ENCODE measurements at places on chromosomes 2 and 18.

GRCh38 chr2:52659546-52659945 is 1108.1 kb upstream of the CHAC2 start:
- DNase-seq: no peak

DNA sequence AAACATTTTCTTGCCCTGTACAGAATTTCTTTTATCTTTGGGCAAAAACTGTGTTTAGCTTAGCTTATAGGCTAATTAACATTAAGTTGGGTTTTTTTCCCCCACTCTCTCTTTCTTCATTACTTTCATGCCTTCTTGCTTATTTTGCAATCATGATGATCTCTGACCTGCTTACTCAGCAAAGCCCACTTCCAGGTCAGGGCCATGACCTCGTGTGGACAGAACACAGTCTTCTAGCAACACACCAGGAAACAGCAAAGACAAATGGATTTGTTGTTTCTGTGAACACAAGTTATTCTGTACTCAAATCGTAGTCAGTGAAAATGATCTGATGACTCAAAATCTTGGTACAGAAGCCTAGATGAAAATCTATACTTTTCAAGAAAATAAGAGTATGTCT is 60.7 kb downstream of the SPATS2L start:
- DNase-seq: no peak

GRCh38 chr2:19838616-19839015 is 63.2 kb downstream of the TTC32 start:
- DNase-seq: no peak

- no peak for DNase-seq
Measured at GRCh38 chr2:236449167-236449761, 120.4 kb upstream of the ACKR3 start.

- DNase-seq: no peak
Measured at GRCh38 chr2:203900253-203900652, 32.7 kb downstream of the CTLA4 start.

GRCh38 chr2:236246711-236247246 is 17.4 kb downstream of the ASB18 start:
- no peak for DNase-seq

DNA sequence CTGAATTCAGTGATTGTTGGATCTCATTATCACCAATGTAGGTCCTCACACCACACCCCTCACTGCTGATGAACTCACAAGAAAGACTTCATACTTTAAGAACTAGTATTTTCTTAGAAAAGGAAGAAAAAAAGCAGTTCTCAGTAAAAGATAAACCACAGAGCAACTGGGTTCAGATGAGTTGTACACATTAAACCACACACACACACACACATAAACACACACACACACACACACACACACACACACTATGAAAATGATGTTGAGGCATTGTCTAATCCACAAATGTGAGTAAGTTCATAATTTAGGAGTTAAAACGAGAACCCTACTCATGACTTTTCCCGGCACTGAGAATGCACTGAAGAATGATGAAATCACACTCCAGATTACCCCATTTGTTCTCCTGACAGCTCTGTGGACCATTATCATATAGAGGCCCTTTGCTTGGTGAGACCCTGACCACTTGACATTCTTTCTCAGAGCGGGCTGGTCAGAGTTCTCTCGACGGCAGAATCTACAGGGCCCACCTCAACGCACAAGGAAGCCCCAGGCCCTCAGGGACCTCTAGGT is 106.2 kb downstream of the BCL2 start:
- peak; percentile 21 for DNase-seq

DNA sequence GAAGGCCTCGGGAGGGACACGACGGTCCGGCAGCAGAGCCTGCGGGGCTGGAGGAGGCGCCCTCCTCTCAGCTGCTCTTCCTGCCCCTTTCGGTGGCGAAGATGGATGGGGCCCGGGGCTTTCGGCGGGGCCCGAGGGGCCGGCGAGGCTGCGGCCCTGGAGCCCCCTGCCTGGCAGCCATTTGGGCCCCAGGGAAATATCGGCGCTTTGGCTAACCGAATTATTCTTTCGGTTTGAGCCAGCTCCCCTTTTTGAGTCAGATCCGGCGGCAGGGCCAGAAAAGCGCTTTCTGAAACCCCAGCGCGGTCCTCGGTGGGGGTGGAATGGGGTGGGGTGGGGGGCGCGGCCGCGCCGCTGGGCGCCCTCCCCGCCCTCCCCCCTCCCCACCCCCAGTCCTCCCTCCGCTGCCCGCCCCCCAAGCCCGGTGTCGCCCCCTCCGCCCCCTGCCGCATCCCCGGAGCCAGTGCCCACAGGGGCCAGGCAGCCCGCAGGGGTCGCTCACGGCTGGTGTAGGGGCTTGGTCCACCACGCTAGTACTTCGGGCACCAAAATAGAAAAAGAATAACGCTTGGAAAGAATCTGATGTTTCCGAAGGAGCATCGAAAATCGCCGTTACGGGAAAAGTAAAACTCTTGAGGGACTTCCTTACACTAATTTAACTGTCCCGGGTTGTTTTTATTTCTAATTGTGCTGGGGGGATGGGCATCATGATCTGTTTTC is 9.1 kb upstream of the ARID5A start:
- peak; percentile 43 for DNase-seq

DNA sequence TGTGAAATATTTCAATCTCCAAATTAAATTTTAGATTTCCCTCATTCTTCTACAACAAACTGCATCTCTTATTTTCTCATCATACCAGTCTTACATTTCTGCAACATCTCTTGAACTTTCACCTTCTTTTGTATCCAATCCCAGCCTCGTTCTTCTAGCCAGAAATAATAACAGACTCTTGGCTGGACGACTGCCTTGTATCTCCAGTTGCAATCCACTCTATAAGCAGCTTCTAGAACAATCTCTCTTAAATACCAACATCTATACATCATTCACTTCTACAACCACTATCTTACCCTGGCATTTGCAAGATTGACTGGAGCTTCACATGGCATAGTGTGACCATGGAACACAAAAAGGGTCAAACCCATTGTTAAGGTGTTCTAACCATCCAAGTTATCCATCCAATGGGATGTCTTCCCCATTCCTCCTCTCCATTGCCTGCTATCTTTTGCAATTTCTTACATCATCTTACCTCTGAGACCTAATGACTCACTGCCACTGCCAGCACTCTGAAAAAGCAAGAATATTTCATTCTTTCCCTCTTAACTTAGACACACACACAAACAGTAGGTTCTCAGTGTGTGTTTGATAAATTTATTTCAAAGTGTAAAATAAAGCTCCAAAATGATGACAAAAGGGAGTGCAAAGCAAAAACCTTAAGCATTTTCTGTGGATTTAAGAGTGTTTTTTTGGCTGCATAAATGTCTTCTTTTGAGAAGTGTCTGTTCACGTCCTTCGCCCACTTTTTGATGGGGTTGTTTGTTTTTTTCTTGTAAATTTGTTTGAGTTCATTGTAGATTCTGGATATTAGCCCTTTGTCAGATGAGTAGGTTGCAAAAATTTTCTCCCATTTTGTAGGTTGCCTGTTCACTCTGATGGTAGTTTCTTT is 145.6 kb downstream of the METTL4 start:
- DNase-seq: no peak

GRCh38 chr2:189210250-189211087 is 30.9 kb upstream of the COL5A2 start:
- no peak for DNase-seq

- DNase-seq: no peak
Measured at GRCh38 chr2:224990710-224991109, 51.6 kb downstream of the DOCK10 start.

GRCh38 chr2:219169930-219170654 is at the start of gene SLC23A3:
TSS of gene SLC23A3 (minus strand) at chr2:219170029. CDS start at chr2:219169984, 45 bp downstream.
- no peak for DNase-seq

- no peak for DNase-seq
Measured at GRCh38 chr18:21012308-21012707, 99.3 kb downstream of the ROCK1 start.

- DNase-seq: no peak
Measured at GRCh38 chr2:30249354-30249753, 18.0 kb downstream of the LBH start.

- DNase-seq: no peak
Measured at GRCh38 chr18:12376034-12376753, 833 bp downstream of the AFG3L2 start.

DNA sequence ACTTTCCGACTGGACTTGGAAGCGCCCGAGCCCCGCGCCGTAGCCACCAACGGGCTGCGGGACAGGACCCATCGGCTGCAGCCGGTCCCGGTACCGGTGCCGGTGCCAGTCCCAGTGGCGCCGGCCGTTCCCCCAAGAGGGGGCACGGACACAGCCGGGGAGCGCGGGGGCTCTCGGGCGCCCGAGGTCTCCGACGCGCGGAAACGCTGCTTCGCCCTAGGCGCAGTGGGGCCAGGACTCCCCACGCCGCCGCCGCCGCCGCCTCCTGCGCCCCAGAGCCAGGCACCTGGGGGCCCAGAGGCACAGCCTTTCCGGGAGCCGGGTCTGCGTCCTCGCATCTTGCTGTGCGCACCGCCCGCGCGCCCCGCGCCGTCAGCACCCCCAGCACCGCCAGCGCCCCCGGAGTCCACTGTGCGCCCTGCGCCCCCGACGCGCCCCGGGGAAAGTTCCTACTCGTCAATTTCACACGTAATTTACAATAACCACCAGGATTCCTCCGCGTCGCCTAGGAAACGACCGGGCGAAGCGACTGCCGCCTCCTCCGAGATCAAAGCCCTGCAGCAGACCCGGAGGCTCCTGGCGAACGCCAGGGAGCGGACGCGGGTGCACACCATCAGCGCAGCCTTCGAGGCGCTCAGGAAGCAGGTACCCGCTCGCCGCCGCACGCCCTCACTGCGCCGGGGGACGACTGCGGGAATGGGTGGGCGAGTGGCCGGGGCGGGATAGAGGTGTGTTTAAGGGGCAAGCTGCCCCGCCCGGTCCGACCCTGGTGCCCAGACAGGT is 713 bp downstream of the ATOH8 start:
- DNase-seq: no peak

- DNase-seq: no peak
Measured at GRCh38 chr2:55213822-55214221, 18.3 kb downstream of the CLHC1 start.

GRCh38 chr2:167592441-167592840 is 655.0 kb downstream of the STK39 start:
- DNase-seq: no peak
